Brain (organoid and tissue), 16 donors: ENCODE measurements at places on chromosomes 5 and 9.

DNA sequence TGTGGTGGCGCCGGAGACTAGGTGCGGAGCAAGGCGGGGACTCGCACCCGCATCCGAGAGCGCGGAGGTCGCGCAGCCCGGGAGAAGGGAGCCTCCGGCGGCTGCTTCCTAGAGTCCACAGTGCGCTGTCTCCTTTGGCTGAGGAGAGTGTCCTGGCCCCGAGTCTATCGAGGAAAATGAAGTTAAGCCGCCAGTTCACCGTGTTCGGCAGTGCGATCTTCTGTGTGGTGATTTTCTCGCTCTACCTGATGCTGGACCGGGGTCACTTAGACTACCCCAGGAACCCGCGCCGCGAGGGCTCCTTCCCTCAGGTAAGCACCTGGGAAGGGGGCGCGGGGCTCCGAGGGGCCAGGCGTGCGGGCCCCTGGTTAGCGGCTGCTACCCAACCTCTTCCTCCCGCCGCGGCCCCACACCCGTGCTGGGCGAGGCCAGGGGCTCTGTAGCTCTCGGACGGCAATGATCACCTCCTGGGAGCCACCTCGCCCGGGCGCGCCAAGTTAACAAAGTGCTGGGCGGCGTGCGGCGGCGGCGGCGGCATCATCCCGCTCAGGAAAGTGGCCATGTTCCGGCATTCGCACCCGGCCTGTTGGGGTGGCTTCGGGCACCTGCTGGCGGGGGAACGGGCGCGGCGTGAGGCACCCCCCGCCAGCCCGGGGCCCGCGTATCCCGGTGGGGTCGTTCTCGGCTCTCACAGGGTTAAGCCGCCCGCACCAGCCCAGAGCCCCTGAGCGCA is 681 bp downstream of the MAN2A1 start:
- peak; percentile 66 for DNase-seq

DNA sequence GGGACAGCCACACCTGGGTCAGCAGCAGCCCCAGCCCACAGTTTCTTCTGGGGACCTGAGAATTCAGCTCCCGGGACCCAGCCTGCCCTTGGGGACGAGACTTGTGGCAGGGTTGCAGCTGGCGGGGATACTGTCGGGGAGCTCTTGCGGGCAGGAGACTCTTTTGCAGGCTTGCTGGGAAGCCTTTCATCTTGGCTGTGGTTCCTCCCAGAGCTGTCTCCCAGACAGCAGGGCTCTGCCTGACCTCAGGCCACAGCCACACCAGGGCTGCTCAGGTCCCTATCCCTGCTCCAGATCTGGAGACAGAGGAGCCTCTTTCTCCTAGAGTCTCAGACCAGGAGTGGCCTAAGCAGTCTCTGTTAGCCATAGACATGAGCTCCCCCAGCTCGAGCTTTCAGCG is 4.7 kb upstream of the MYMK start:
- no peak for DNase-seq

DNA sequence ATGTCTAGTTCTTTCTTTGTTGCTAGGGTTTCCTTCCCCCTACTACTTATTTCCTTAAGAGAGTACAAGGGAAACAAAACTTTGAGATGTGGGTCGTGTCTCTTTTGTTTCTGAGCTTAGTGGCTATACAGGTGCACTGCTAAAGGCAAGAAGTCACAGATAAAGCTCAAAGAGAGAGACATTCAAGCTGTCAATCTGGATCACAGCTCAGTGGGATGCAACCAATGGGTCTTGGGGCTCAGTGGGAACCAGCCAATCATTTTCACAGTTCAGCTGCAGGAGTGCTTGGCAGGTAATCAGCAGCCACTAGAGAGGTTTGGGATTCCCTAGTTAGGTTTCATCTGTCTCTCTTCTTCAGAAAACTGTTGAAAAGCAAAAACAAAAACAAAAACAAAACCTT is 135.4 kb upstream of the SGCD start:
- no peak for DNase-seq

GRCh38 chr9:19618816-19619215 is 170.0 kb downstream of the SLC24A2 start:
- peak; percentile 30 for DNase-seq

DNA sequence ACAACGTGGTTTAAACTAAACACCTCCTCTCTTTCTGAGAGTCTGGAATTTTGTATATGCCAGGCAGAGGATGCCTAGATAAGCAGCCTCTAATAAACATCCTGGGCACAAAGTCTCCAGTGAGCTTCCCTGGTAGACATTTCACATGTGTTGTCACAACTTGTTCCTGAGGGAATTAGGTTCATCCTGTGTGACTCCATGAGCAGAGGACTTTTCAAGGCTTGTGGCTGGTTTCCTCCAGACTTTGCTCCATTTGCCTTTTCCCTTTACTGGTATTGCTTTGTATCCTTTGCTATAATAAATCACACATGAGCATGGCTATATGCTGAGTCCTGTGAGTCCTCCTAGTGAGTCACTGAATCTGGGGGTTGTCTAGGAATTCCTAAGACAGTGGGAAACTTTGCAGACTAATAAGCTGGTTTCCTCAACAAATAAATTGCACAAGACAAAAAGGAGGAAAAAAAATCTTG is 77.4 kb downstream of the NR2F1-AS1 start:
- DNase-seq: no peak

DNA sequence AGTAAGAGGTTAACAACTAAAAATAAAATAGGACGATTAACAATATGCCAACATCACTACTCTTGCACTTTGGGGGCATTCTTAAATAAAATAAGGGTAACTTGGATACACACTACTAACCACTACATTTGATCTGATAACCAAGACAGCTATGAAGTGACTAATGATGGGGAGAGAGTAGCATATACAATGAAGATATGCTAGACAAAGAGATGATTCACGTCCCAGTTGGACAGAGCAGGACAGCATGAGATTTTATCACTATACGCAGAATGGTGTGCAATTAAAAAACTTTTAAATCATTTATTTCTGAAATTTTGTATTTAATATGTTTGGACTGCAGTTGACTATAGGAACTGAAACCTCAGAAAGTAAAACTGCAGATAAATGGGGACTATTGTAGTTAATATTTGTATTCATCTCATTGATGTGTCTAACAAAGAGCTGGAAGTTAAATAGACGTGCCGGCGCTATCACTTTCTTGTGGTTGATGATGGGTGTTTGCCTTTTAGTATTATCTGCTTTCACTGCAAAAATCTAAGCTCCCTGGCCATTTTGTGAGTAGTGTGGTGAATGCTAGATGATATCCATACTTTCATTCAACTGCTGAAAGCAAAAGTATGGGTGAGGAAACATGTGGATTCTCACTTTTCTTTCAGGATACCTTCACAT is 18.7 kb downstream of the GIN1 start:
- no peak for DNase-seq

GRCh38 chr5:4511996-4512656 is 628.0 kb upstream of the ADAMTS16 start:
- DNase-seq: peak; percentile 76

GRCh38 chr5:169648725-169649310 is 11.7 kb downstream of the DOCK2 start:
- no peak for DNase-seq

DNA sequence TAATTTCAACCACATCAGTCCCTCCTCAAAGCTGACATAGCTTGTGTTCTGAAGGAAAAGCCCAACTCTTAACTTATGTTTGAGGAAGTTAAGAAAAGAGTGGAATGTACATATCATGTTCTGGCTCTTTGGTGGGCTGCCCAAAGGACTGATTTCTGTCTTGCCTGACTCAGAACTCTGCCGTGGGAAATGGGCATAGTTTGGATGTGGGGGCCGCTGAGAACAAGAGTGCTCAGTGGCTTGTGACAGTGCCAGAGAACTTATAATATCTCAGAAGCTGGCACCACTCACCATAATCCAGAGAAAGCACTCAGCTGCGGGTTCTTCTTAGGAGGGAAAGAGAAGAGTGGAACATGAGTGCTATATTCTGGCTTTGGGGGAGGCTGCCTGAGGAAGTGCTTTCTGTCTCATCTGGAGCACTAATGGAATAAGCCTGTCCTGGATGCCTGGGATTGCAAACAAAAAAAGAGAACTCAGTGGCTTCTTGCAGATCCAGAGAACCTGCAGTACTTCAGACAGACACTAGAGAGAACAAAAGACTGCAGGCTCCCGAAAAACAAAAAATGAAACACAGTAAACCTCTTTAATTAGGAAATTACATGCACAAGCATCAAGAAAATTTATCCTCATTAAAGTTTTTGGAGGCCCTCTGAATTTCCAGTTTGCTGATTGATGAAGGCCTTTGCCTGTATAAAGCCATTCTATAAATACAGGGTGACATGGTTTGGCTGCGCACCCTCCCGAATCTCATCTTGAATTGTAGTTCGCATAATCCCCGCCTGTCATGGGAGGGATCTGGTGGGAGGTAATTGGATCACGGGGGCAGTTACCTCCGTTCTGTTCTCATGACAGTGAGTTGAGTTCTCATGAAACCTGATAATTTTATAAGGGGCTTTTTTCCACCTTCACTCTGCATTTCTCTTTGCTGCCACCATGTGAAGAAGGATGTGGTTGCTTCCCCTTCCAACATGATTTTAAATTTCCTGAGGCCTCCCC is 207.0 kb downstream of the DMAC1 start:
- DNase-seq: no peak

GRCh38 chr5:139688751-139689372 is 40.7 kb downstream of the CXXC5 start:
- no peak for DNase-seq

DNA sequence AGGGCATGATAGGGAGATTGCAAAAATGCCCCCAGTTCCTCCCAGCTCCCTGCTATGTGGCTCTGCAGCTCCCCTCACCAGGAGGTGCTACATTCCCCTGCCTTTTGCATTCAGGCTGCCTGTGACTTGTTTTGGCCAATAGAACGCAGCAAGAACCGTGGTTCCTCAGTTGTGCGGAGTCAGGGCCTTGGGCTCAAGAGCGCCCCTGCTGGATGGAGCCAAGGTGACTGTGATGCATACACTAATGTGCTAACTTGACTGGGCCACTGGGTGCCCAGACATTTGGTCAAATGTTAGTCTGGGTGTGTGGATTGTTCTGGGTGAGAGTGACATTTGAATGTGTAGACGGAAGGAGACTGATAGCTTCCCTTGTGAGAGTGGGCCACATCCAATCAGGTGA is 123.3 kb upstream of the MVB12B start:
- no peak for DNase-seq

- no peak for DNase-seq
Measured at GRCh38 chr5:39826051-39826450, 401.3 kb upstream of the DAB2 start.

DNA sequence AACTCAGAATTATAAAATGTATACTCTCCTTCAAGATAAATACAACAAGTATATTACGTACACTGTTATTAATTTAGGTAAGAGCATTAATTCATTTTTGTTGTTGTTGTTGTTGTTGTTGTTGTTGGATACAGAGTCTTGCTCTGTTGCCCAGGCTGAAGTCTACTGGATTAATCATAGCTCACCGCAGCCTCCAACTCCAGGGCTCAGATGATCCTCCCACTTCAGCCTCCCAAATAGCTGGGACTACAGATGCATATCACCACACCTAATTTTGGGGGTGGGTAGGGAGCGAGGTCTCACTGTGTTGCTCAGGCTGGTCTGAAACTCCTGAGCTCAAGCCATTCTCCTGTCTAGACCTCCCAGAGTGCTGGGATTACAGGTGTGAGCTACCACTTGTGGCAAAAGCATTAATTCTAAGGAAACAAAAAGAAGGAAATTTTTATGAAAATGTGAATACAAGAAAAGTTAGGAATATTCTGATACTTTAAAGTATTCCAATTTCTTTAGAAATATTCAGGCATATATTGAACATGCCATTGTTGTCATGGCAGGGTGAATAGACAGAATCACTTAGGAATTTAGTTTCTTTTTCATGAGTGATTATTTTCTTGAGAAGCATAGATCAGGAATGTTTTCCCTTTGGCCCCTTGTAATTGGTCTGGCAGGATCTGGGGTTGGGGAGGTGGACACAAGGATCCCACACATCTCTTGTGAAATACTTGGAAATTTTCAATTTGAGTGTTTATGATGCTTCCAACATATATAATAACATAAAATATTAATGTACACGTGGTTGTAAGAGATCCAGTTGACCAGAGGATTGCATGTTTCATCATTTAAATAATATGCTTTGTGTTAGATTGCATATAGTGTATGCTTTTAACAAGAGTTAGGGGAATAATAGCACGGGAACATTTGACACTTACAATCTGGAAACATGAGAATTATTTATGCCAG is 263.6 kb downstream of the FANCC start:
- no peak for DNase-seq

DNA sequence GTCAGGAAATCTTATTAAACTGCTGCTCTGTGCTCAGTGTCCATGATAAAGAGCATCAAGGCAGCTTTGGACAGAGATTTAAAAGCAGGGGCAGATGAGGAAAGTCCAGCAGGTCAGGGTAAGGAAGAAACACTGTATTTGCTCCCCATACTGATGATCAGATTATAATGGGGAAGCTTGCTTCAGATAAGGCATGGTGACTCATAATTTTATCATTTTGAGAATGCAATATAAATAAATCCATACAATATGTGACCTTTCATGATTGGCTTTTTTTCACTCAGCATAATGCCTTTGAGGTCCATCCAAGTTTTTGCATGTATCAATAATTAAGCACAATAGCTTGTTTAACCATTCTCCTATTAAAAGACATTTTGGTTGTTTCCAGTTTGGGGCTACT is 48.1 kb upstream of the LHFPL2 start:
- no peak for DNase-seq
